AG04449 (cell line): ENCODE measurements at places on chromosomes 4 and X.

DNA sequence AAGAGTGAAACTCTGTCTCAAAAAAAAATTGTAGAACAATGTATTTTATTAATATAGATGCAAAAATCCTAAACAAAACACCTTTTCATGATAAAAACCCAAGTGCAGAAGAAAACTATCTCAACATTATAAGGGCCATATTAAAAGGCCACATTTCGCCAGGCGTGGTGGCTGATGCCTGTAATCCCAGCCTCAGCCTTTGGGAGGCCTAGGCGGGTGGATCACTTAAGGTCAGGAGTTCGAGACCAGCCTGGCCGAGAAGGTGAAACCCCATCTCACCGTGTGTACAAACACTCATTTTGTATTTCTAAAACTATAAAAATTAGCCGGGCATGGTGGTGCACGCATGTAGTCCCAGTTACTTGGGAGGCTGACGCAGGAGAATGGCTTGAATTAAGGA, 9.9 kb upstream of the FAM193A start:
- no peak for DNase-seq

GRCh38 chr4:85829276-85830051, 354.5 kb downstream of the ARHGAP24 start:
- no peak for DNase-seq

DNA sequence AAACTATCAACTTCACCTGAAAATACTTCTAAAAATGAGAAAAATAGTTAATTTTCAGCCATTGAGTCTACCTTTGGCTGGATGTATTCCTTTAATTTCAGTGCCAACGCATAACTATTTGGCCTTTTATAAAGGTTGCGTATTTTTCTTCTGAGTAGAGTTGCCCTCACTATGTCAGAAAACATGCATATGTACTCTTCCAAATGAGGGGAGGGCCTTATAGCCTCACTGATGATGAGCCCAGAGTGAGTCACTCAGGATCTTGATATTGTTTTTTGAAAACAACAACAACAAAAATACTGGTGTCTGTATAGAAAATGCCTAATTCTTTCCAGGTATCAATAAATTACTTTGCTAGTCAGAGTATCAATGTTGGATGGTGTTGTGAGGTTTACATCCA, 349.3 kb downstream of the FBXO8 start:
- no peak for DNase-seq

DNA sequence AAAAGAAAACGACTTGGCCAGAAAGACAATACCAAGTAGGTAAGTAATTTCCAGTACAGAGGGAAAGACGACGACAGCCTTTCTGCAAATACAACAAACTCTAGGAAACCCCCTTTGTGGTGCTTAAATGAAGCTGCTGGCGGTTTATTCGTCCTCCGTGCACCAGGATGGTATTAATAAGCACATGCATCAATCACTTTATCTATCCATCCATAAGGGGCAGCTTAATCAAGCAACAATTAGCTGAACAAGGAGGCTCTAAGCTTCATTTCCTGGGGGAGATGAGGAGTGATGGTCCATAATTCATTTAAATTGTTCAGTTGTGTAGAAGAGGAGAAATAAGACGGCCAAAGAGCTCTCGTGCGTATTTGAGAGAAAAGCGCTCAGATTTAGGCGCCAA, 26.2 kb downstream of the IRF2 start:
- DNase-seq: no peak

DNA sequence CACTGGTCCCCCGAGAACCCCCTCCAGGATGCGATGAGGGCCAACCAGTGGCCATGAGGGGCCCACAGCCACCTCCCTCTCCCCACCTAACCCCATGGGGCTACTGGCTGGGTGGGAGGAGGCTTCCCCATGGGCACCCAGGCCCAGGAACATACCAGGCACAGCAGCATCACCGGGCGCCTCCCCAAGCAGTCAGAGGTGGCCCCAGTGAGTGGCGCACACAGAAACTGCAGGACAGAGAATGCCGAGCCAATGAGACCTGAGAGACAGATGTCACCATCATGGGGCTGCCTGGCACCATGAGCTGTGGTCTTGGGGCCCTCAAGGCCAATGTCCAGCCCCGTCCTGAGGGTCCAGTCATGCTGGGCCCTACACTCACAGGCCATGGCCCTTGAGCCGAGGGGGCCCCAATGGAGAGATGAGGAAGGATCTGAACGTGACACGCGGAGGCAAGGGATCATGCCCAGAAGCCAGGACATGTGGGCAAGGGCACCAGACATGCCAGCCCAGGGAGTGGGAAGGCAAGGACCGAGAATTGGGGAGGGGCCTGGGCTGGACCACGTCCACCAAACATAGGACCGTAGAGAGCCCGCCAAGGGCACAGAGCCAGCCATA, 30.1 kb downstream of the NOP14 start:
- DNase-seq: no peak

DNA sequence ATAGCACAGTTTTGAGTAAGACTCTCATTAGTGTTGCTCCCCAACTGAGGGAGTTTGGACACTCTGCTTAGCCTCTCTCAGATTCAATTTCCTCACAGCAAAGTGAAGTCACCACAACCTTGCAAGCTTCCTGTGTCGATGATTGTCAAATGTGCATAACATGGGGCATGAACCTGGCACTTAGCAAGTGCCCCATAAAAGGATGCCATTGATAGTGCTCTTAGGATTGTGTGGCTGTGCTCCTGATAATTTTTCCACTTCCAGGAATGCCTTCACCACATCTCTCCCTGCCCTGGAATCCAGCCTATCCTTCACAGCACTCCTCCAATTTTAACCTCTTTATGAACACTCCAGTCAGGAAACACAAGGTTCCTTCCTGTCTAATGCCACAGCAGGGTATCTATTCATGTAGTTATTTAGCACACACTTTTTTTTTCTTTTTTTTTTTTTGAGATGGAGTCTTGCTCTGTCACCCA, 309.4 kb downstream of the PPP3CA start:
- DNase-seq: no peak

- DNase-seq: no peak
Observed at GRCh38 chrX:49165901-49166881, 3.6 kb downstream of the MAGIX start.

GRCh38 chrX:150036181-150036580, 97.9 kb upstream of the EOLA2 start:
- DNase-seq: no peak

- no peak for DNase-seq
Observed at GRCh38 chr4:108443585-108443984, 176.8 kb upstream of the RPL34 start.

GRCh38 chr4:1260418-1261106, 11.6 kb upstream of the CTBP1 start:
- no peak for DNase-seq

- no peak for DNase-seq
Observed at GRCh38 chr4:157898836-157899605, 273.8 kb downstream of the GASK1B start.

DNA sequence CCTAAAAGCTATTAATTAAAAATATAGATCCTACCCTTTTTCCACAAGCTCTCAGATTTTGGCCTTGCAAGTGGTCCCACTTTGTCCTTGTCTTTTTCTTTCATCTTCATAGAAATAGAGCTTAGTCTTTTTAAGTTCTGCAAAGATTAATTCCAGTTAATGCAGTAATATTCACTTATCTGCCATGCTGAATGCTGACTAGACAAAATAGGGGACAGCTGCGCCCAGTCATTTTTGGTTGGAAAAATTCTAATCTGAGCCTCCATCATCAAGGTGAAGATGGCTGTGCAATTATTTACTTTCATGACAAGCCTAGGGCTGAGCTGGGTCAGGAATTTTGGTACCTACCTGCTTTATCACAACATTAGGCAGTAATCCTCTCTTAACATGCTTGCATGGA, 241.3 kb upstream of the CXorf66 start:
- DNase-seq: no peak

DNA sequence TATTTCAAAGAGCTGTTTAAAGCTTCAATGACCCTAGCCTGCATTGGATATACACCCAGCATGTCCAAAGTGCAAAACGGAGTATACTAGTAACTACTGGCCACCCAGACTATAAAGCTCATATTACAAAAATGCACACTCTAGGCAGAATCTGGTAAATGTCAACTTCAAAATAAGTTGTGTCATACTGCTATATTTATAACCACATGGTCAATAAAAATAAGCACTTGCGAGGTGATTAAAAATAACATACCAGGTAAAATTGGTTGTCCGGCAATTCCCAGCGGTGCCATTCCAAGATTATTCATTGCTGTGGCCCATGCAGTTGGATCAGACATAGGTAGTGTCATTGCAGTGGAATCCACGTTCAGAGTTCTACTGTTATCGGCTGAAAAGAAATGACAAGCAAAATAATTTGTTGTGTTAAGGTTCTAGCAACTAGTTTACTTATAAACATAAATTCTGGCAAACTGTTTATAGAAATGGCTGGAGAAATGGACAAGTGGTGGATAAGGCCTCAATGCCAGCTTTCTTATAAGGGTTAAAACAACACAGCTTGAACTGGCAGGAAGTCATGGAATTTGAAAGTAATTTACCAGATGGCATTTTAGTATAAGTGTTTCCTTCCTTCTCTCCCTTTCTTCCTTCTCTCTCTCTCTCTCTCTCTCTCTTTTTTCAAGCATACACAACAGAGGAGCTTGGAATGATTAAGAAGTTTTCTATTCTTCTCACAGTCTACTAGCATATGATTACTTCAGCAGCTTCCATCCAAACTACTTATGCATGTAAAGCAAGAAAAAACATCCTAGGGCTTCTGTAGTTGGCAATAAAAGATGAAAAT, 199.9 kb downstream of the ENOX2 start:
- DNase-seq: no peak

- no peak for DNase-seq
Observed at GRCh38 chr4:177411996-177412395, 30.2 kb downstream of the AGA start.

- DNase-seq: no peak
Observed at GRCh38 chr4:151313306-151314009, 11.9 kb downstream of the SH3D19 start.

GRCh38 chr4:77710059-77710458, 104.4 kb downstream of the CXCL13 start:
- DNase-seq: no peak

DNA sequence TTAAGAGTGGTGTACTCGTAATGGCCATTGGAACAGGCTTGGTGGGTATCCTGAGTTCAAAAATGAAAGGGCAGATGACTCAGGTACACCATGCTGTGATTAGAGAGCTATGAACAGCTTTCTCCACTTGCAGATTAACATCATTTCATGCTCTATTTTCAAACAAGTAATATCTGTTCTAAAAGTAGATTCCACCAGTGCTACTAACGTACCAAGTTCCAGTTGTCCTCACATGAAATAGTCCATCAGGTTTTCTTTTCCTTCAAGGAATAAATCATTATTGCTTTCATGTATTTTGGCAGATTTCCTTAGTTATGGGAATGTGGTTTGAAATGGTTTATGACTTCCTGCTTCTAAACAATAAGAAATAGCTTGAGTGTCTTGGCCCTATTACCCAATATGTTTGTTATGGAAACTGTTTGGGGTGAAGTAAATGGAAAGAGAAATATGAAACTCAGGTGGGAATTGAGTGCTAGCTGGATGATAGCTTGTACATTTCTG, 49.9 kb downstream of the PCDH7 start:
- DNase-seq: no peak

DNA sequence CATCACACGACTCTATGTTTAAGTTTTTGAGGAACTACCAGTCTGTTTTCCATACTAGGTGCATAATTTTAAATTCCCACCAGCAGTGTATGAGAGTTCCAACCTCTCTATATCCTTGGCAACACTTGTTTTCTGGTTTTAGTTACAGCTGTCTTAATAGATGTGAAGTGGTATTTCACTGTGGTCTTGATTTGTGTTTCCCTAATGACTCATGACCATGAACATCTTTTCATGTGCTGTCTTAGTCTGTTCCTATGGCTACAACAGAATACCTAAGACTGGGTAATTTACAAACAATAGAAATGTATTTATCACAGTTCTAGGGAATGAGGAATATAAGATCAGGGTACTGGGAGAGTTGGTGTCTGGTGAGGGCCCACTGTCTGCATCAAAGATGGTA, 51.5 kb upstream of the GPR78 start:
- no peak for DNase-seq

DNA sequence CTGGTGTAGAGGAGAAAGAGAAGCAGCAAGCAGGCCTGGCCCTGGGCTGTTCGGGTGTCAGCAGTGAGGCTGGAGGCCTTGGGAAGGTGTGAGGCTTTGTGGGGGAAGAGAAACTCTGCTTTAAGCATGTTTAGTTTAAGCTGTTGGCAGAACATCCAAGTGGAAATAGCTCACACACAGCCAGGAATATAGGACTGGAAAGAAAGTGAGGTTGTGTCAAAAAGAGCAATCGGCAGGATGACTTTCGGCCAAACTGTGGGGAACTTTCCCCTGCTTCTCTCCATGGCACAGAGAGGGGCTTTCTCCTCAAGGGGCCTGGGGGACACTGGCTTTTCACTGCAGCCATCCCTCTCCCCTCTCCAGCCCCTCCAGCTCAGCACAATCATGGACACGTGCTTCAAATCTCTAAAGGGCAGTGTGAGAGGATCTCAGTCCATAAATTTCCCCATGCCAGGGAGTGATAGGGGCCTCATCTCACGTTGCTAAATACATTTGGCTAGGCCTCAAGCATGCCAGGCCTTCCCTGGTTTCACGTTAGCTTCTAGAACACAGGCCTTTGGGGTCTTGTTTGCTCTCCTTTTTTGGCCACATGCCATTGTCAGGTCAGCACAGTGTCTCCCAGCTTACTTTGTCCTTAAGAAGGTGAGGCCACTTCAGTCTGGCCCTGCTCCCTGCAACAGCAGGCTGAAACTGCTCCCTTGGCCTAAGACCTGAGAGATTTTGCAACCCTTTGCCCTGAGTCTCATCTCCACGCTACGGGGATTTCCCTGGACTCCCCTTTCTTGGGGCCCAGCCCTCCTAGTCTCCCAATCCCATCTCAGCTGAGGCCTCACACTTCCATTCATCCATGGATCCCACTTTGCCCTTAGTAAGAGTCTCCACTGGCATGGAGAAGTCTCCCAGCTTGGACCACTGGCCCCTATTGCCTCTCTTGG, 8.3 kb upstream of the CITED1 start:
- no peak for DNase-seq

DNA sequence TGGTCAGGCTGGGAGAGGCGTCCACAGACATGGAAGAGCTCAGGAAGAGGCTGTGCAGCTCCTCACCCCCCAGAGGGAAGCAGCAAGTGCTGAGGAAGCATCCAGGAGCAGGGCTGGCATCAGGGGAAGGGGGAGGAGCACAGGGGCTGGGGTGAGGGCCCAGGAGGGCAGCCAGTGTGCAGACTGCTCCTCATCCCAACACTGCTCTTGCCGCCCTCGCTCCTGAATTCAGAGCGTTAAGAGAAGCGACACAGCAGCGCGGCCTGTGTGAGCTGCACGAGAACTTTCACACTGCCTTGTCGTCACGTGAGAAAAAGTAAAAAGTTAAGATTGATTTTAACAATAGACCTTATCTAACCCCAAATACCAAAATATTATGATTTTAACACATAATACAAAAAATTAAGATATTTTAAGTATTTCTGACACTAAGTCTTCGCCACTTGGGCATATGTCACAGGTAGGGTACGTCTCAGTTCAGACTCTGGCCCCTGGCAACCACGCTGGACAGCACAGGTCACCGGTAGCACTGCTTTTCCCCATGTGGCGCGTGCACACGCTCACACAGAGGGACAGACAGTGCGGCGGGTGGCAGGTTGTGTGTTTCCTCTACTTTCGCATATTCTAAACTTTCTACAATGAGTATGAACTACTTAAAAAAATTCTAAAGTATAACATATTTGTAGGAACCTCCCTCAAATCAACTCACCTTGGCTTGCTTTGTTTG, 19.7 kb downstream of the NOP14 start:
- no peak for DNase-seq

- DNase-seq: no peak
Observed at GRCh38 chr4:153748378-153748777, 11.4 kb downstream of the RNF175 start.

- DNase-seq: no peak
Observed at GRCh38 chr4:144614850-144615585, 30.9 kb upstream of the HHIP start.
